ENCODE measurements at places on chromosomes 11 and 22. TPM values are rescaled to one million over a fixed set of nuclear protein-coding genes. Genes with fewer than 3 reads are reported as not detected.

Gene SUSD2
- 3.1 TPM for total RNA-seq

Gene OR5P2
- not detected for total RNA-seq

Gene OR52I2
- total RNA-seq = not detected

Gene MTNR1B
- total RNA-seq = not detected

Gene FAT3
- 0.22 TPM for total RNA-seq

- H3K27ac ChIP-seq = no peak overlapping the region
- no peak overlapping the region for H3K4me3 ChIP-seq
- H3K27me3 ChIP-seq = no peaks in the 10 kb centered on the region
- peaks cover 22% of the 10 kb centered on the region for H3K4me1 ChIP-seq
- no peaks in the 10 kb centered on the region for H3K36me3 ChIP-seq
- DNase-seq = no peak
Observed at GRCh38 chr11:111329306-111330204, 31.2 kb downstream of the POU2AF3 start.

- no peak overlapping the region for H3K4me3 ChIP-seq
- H3K36me3 ChIP-seq = no peaks in the 10 kb centered on the region
- no peak for DNase-seq
- H3K27me3 ChIP-seq = no peaks in the 10 kb centered on the region
- H3K4me1 ChIP-seq = no peaks in the 10 kb centered on the region
- no peak overlapping the region for H3K27ac ChIP-seq
Observed at GRCh38 chr11:86990031-86990430, 34.8 kb upstream of the FZD4 start.

- no peak for DNase-seq
- peaks cover 4% of the 10 kb centered on the region for H3K4me1 ChIP-seq
- no peak overlapping the region for H3K27ac ChIP-seq
Observed at GRCh38 chr11:15153231-15153630, 38.5 kb downstream of the INSC start.

GRCh38 chr11:90753546-90753945, 530.7 kb upstream of the CHORDC1 start:
- H3K36me3 ChIP-seq = no peaks in the 10 kb centered on the region
- DNase-seq = no peak
- H3K4me3 ChIP-seq = no peak overlapping the region

- H3K27me3 ChIP-seq = peaks cover 19% of the 10 kb centered on the region
- H3K4me1 ChIP-seq = no peaks in the 10 kb centered on the region
- no peaks in the 10 kb centered on the region for H3K36me3 ChIP-seq
- no peak overlapping the region for H3K27ac ChIP-seq
Observed at GRCh38 chr22:35510481-35510934, 30.1 kb upstream of the RASD2 start.

DNA sequence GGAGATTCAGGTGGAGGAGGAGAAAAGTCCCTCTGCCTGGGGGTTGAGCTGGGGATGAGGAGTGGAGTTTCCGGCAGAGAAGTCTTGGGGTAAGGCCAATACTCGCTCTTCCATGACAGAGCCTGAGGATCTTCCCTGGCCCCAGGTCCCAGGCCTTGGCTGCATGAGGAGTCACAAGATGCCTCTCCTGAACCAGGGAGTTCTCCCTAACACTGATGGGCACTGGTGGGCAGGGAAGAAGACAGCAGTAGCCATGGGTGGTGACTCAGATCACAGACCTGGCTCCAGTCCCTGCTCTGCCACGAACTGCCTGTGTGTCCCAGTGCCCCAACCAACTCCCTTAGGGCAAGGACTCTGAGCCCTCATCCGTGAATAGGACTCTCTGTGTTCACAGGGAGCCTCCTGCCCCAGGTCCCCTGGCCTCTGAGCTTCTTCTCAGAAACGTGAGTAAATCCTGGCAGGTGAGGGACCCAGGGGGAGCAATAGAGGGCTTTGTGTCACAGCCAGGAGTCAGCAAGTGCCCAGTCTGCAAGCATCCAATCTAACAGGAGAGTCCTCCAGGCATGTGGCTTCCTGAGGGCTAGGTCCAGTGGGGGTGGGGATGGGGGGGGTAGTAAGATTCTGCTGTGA, 45.5 kb upstream of the FTH1 start:
- H3K36me3 ChIP-seq = peaks cover 5% of the 10 kb centered on the region
- no peaks in the 10 kb centered on the region for H3K27me3 ChIP-seq
- H3K4me1 ChIP-seq = peaks cover 10% of the 10 kb centered on the region
- DNase-seq = peak; percentile 18
- no peak overlapping the region for H3K27ac ChIP-seq
- no peak overlapping the region for H3K4me3 ChIP-seq

GRCh38 chr11:75812542-75813040, 2.4 kb upstream of the UVRAG start:
- H3K36me3 ChIP-seq = no peaks in the 10 kb centered on the region
- H3K27ac ChIP-seq = no peak overlapping the region
- DNase-seq = no peak
- H3K4me3 ChIP-seq = no peak overlapping the region
- H3K27me3 ChIP-seq = no peaks in the 10 kb centered on the region

- peak; percentile 82 for DNase-seq
- peaks cover 13% of the 10 kb centered on the region for H3K4me1 ChIP-seq
- H3K36me3 ChIP-seq = peaks cover 4% of the 10 kb centered on the region
- peaks cover 92% of the 10 kb centered on the region for H3K27me3 ChIP-seq
- peak overlapping the region; percentile 54 for H3K4me3 ChIP-seq
Observed at GRCh38 chr22:19756288-19757128, 4.1 kb upstream of the TBX1 start.

DNA sequence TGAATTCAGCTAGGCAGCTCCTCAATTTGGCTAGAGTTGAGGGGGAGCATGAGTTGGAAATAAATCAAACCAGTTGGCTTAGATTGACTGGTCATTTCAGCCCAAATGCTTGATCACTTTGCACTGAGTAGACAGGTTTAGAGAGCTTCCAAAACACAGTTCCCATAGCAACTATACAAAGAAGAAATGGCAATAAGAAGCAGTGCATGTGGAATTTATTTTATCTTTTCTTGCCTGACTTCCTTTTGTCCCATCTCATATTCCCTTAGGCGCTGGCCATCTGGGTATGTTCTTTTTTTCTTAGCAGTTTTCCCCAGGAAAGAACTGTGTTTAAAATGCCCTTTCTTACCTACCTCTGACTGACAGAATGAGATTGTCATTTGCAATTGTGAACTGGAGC, 38.7 kb upstream of the C11orf87 start:
- no peak overlapping the region for H3K27ac ChIP-seq
- no peaks in the 10 kb centered on the region for H3K4me1 ChIP-seq
- DNase-seq = no peak
- no peak overlapping the region for H3K4me3 ChIP-seq
- no peaks in the 10 kb centered on the region for H3K36me3 ChIP-seq

GRCh38 chr11:116472651-116473050, 300.1 kb downstream of the BUD13 start:
- no peaks in the 10 kb centered on the region for H3K27me3 ChIP-seq
- no peak overlapping the region for H3K27ac ChIP-seq
- H3K4me1 ChIP-seq = peaks cover 9% of the 10 kb centered on the region
